ENCODE measurements at places on chromosomes 7 and 10.

GRCh38 chr10:31099094-31099493 lies 67.4 kb upstream of the ZNF438 start:
- no peak for DNase-seq

- no peak for DNase-seq
Observed at GRCh38 chr7:109836016-109836415, 1254.9 kb upstream of the LRRN3 start.

- no peak for DNase-seq
Observed at GRCh38 chr7:77619314-77619713, 76.9 kb upstream of the RSBN1L start.

DNA sequence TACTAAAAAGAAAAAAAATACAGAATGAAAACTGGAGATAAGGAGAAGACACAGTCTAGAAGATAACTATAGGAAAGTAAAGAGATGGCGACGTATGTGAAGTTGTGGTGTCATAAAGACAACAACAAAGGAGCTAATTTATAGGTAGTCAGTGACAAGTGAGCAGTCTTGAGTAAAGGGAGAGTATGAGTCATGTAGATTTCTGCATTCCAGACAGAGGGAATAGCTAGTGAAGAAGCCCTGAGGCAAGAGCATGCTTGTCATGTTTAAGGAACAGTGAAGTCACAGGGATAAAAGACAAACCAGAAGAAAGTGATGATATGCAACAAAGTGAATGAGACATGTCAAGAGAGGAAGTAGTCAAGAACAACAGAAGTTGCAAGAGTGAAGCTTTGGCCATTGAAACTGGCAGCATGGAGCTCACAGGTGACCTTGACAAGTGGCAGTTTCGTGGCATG lies 2.3 kb upstream of the MIOS start:
- no peak for DNase-seq

All from hematopoietic multipotent progenitor cell treated with erythropoietin and hydrocortisone succinate and interleukin-3 and kit ligand, for 6 days (in vitro differentiated cells).